ENCODE measurements at places on chromosomes 6 and 20.

DNA sequence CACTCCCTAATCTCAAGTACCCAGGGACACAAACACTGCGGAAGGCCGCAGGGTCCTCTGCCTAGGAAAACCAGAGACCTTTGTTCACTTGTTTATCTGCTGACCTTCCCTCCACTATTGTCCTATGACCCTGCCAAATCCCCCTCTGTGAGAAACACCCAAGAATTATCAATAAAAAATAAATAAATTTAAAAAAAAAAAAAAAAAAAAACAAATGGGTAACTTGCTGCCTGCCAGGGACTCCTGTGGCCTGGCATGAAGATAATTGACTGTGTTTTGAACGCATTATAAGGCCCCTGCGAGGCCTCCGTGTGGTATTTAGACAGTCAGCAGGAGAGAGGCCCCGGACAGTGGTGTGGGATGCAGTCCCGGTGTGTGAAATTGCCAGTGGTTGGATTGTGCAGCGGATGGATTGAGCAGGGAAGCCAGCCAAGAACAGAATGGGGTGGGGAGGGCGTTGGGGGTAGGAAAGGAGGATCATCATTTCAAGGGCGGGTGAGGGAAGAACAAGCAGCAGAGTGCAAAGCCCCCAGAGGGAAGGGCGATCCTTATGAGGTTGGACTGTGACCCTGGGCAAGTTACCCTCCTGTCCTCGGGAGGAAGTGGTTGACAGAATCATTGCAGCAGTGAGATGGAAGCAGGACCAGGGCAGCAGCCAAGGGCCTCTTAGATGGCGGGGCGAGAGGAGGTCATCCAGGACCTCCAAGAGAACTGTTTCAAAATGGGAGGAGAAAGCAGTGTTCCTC lies 43.3 kb downstream of the PPARD start:
- no peak for DNase-seq

DNA sequence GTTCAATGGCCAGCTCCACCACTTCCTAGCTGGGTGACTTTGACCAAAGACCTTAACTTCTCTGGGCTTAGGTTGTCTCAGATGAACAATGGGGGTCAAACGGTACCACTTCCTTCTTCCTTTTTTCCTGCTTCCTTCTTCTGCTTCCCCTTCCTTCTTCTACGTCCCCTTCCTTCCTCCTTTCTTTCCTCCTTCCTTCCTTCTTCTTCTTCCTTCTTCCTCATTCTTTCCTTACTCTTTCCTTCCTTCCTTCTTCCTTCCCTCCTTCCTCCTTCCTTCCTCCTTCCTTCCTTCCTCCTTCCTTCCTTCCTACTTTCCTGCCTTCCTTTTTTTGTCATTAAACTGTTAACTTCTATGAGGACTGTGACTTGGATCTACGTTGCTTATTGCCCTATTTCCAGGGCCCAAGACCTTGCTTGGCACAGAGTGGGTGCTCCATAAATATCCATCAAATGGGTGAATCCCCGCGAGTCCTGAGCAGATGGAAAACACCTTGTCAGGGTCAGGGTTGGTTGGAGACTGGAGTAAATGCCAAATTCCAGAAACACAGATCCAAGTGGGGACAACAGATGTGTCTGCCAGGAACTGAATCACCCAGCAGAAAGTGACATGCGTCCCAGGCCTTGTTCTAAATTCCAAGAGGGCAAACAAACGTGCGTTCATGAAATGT lies 243.3 kb downstream of the PREX1 start:
- no peak for DNase-seq

GRCh38 chr6:109687271-109687761 lies 3.7 kb downstream of the AK9 start:
- DNase-seq = no peak

- no peak for DNase-seq
Measured at GRCh38 chr20:48075591-48076174, 290.4 kb upstream of the SULF2 start.

- no peak for DNase-seq
Measured at GRCh38 chr6:63792736-63793464, 157.3 kb downstream of the PHF3 start.

DNA sequence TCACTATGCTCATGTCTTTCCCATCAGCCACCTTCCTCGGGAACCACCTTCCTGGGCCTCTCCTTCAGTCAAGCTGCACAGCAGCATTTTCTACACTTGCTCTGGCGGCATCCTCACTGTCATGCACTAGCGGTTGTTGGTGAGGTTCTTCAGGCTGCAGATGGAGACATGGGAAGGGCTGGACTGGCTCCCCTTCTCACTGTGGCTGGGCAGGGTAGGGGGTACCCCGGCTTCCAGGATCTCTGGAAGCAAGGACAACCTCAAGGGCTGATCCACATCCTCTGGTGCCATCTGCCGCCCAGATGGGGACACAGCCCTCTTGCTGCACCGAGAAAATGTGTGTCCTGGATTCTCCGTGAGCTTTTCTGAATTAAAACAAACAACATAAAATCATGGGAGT lies 180.1 kb upstream of the RNF24 start:
- DNase-seq = no peak

DNA sequence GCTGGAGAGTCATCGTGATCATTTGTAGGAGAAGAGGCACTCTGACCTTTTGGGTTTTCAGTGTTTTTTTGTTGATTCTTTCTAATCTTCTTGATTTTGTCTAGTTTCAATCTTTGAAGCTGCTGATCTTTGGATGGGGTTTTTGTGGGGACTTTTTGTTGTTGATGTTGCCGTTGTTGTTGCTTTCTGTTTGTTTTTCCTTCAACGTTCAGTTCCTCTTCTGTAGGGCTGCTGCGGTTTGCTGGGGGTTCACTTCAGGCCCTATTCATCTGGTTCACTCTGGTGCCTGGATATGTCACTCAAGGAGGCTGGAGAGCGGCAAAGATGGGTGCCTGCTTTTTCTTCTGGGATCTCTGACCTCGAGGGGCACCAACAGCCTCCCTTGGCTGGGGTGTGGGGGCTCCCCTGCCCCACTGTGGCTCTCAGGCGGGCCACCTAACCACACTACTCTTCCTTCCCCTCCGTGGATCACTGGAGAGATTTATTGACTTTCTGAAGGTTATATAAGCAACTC lies 21.5 kb upstream of the TMEM244 start:
- DNase-seq = no peak

GRCh38 chr6:17998442-17998841 lies 11.0 kb upstream of the KIF13A start:
- DNase-seq = no peak

DNA sequence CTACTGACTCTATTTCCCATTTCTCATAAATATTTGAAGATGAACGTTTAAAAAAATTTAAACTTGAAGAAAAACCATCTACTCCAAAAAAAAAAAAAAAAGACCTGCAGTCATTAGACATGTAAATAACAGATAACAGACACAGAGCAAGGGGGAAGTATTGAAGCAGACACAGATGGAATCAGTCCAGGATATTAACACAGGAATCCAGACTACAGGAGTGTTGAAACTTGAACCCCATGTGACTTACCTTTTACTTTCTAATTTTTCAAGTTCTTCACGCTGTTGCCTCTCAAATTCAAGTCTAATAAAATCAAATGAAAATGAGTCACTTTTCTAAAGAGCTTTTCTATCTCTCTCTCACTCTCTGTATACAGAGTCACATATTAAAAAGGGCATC lies 191.8 kb downstream of the KIF16B start:
- DNase-seq = no peak

DNA sequence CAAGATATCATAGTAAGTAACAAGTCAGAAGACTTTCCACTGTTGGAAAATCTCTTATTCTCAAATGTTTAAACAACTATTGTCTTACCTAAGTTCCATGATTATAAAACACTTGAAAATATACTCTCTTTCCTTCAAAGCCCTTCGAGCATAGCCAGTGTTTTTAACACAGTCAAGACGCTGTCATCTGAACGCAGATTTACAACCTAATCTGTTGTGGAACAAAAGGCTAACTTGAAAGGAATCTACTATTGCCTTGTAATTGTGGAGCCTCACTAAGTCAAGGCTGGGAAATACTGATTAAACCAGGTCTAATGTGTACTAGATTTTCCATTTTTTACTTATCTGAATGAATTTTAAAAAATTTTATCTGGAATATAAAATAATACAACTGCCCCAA lies 205.8 kb downstream of the TRDN start:
- no peak for DNase-seq

- DNase-seq = no peak
Measured at GRCh38 chr6:52454556-52454955, 34.4 kb downstream of the EFHC1 start.

GRCh38 chr6:156762547-156762946 lies 14.6 kb upstream of the ARID1B start:
- no peak for DNase-seq

DNA sequence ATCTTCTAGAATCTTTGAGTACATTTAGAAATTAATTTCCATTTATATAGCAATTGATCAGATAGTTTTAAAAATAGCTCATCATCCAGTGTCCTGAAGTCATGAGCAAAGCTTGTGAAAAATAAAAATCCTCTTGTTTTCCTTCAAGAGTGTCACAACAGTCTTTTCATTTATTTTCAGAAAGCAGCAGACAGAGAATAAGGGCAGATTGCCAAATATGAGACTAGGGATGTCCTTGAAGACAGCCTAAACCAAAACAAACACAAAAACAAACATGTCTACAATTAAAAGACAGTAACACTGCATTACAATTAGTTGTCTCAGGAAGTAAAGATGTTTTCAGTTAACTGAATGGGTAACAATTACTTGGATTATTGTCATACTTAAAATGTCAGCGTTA lies 682.8 kb downstream of the TFAP2A start:
- no peak for DNase-seq

DNA sequence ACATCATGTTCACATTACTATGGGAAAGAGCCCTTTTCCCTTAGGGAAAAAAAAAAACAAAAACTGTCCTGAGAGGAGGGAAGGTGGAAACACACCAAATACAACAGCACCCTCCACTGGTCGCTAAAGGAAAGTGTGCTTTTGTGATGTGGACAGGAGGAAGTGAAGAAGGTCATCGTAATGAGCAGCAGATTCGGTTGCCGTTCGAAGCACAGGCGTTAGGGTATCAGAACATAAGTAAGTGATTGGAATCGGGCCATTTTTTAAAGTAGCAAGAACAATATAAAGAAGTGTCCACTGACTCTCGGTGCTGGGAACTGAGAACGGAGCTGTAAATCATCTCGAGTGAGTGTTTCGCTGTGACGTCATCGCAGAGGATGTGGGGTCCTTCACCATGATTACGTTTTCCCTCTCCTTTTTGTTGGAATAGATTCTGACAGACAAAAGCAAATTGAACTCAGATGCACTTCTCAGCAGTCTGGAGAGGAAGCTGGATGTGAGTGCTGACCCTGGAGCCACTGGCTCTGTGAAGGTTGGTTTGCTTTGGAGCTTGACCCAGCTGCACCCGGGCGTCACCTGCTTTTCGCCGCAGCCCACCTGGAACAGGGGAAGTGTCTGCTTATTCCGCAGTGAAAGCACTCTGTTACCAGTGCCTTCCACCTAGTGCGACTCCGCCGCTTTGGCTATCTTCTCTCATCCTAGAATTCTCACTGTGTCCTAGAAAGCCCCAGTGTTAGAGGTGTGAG lies 203.6 kb upstream of the GMDS start:
- no peak for DNase-seq

GRCh38 chr6:31965700-31966099 lies 6.2 kb downstream of the DXO start:
- no peak for DNase-seq

- no peak for DNase-seq
Measured at GRCh38 chr6:108771421-108771820, 76.8 kb upstream of the ARMC2 start.

GRCh38 chr20:62899633-62900051 lies 26.7 kb downstream of the DIDO1 start:
- DNase-seq = no peak

GRCh38 chr6:116766506-116767176 lies 1.1 kb upstream of the FAM162B start:
- no peak for DNase-seq

GRCh38 chr6:147132889-147133288 lies 71.3 kb upstream of the STXBP5 start:
- no peak for DNase-seq

DNA sequence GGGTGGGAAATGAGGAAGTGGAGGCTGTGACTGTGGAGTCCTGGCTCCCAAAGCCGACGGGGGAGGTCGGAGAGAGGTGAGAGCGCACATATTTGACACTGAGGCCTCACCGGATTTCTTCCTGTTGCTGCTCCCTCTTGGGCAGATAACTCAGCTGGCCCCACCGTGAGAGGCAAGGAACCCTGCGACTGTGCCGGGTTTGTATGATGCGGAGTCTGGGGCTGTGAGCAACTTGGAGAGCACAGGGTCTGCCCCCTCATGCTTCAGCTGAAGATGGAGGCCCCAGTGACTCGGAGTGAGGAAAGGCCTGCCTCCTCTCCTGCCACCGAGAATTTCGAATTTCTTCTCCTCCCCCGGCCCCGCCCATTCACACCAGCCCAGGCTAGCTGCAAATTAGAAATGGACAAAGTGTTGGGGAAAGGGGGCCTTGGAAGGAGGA lies 160.6 kb downstream of the GRM4 start:
- no peak for DNase-seq

GRCh38 chr6:82362144-82362543 lies 1.5 kb upstream of the TPBG start:
- DNase-seq = no peak

DNA sequence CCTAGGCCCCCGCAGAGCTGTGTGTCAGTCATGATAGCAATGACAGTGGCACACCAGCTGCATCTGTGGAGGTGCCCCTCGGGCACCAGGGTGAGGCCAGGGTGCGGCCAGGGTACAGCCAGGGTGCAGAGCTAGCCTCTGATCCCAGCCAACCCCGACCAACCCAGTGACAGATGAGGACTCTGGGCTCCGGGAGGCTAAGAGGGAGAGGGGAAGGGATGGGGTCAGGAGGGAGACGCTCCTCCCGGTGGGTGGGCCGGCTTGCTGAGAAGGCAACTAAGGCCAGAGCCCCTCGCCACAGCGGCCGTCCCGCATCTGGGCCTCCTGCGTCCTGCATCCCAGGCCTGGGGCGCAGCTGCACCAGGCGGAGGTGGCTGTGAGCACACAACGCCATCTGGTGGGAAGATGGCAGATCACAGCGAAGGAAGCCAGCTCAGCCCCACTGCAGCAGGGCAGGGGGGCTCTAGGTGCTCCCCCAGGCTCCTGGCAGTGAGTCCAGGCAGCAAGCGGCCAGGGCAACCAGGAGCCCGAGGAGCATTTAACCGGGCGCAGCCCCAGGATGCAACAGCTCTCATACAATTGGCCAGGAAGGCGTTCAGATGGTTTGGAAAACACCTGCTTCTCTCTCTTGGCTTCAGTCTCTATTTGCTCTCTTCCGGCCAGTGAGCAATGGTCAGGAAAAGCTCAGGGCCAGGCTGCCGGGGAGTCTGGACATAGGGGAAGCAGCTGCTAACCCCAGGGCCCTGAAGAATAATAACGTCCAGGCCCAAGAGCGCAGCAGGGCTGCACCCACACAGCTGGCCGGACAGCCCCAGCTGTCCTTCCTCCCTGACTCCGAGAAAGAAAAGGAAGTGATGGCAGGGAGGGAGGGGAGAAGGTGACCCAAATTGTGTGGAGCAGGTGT lies 169.4 kb downstream of the TAF4 start:
- no peak for DNase-seq

GRCh38 chr20:34389954-34390555 lies 27.0 kb downstream of the ITCH start:
- no peak for DNase-seq

GRCh38 chr6:19578481-19578880 lies 258.7 kb upstream of the ID4 start:
- no peak for DNase-seq

All from stimulated activated CD8-positive, alpha-beta memory T cell treated with anti-CD3 and anti-CD28 coated beads, Interleukin-12 subunit alpha, Interleukin-12 subunit beta, amount 100 ng/mL, for 1 hour (primary cell).